ENCODE measurements at places on chromosomes 5 and 9.
A peak's percentile ranks its signal among the peaks of the same experiment; 100 is the strongest.

DNA sequence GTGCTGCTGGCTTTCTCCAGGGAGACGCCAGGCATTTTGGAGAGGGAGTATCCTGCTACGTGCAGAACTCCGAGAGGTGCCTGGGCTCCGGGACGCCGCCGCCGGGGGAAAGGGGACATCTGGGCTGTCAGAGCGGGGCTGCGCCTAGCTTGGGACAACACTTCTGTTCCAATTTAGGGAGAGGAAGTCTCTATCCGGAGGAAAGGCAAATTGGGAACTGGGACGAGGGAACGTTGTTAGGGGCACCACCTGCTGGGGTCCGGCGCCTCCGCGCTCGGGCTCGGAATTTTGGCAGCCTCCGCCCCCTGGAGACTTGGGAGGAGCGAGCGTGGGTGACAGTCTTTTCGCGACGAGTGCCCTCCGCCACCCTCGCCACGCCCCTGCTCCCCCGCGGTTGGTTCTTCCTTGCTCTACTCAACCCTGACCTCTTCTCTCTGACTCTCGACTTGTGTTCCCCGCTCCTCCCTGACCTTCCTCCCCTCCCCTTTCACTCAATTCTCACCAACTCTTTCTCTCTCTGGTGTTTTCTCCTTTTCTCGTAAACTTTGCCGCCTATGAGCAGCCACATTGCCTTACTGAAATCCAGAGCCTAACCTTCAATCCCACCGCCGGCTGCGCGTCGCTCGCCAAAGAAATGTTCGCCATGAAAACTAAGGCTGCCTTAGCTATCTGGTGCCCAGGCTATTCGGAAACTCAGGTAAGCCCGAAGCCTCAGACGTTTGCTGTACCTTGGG lies 1.6 kb downstream of the TSLP start:
- peak; percentile 92 for DNase-seq

DNA sequence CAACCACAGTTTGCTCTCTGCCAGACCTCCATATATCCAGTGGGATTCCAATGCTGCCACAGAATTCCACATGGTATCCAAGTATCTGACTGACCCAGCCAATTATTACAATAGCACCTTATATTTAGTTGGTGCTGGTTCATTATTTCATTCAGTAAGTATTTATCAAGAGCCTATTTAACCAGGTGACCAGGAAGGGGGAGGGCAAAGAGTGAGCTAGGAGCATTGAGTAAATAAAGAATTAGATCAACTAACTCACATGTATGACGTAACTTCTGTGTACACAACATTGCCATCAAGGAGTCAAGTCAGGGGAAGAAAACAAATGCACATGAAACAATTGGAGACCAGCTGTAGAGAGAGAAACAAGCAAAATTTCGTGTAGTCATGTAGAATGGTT lies 207.1 kb upstream of the PAPPA start:
- DNase-seq: no peak

- DNase-seq: no peak
These were observed 110.3 kb upstream of the PTCH1 start for GRCh38 chr9:95626885-95627558.

DNA sequence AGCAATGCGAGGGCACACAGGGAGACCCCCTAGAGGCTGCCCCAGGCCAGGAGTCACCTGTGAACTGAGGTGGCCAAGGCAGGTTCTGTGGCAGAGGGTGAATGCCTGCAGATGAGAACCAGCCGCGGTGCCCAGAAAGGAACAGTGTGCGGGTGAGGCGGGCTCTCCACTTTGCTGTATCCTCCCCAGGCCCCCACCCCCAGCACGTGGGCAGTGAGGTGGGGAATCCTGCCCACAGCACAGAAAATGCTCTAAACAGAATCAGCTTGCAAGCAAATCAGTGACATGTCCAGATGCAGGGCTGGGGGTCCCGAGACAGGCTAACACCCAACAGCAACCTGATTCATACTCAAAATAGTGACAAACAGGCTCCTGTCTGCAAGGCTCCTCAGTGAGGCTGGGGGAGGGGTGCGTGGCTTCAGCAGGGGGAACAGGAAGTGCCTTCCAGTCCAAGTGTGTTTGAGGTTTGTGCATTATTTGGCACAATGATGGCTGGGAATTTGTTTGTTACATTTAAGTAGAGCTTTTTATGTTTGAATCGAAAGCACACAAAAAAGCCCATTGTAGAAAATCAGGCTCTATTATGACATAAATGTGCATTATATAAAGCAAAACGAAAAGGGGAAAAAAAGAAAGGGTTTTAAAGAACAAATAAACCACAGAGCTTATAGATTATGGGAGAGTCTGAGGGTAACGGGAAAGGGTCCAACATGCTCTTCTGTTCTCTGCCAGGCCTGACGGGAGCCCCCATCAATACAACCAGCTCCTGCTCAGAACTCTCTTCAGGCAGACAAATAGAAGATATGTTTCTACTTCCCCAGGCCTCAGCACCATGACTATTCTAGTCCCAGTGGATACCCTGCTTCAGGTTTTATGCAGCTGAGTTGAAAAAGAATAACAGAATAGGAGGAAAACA lies 201.3 kb downstream of the HSD17B3 start:
- DNase-seq: no peak

DNA sequence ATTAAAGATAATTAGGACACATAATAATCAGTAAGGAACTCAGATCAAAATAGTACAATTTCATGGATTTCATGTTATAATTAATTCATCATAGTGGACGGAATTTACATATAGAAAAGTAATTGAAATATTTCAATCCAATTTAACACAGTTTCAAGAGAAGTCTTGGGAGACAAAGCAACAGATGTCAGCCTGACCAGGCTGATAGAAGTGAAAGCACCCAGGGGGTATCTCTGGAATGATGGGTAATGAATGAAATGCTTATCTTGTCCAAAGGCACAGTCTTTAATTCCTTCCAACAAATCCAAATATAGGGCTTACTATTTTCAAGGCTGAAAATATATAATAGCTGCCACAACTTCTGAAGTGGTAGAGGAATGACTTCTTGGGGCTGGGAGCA lies 629.3 kb upstream of the RGMB start:
- no peak for DNase-seq

GRCh38 chr9:129885018-129885669 lies 49.9 kb downstream of the USP20 start:
- DNase-seq: peak; percentile 73

DNA sequence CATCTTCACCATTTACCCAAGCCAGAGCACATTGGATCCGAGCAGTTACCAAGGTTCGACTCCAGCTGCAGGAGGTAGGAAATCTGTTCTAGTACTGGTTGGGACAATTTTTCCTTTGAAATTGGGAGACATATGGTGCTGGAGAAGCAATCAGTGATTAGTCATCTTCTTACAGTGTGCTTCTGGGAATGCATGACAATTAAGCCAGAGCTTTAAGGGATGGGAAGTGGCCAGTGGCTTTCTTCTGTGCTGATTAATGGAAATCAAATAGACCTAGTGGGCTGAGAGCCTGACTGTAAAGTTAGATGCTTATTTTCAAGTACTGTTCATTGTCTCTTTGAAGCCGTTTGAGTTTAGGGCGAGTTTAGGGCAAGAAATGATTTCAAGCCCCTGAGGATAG lies 152.1 kb downstream of the UNC13B start:
- DNase-seq: no peak

All from endodermal cell (in vitro differentiated cells).